ENCODE measurements at places on chromosomes 3 and 15.

DNA sequence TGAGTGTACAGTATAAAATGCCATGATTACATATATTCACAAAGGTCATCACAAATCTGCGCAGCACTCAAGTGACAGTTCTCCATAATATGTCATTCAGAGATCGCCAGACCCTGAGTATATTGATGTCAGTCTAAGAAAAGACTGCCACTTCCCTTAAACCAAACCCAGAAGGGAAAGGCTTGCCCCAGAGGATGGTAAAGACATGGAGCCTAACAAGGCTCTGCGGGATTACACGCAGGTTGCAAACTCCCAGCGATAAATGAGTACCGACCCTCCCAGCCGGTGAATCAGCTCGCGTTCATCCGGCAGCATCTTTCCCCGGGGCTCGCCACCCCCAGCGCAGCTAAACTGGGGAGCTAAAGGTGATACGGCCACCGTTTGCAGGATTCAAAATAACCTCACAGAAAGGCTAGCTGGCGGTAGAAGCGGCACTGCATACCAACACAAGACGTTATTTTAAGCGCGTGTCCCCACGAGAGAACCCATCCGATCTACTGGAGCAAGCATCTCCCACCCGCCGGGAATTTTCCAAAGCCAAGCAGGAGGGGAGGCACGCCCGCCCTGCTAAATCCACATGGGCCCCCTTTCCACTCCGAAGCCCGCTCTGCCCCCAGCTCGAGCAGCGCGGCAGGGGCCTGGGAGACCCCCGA, 643 bp downstream of the MYO5A start:
- peak; percentile 21 for DNase-seq

- no peak for DNase-seq
Measured at GRCh38 chr15:71303977-71304376, 188.7 kb downstream of the THSD4 start.

DNA sequence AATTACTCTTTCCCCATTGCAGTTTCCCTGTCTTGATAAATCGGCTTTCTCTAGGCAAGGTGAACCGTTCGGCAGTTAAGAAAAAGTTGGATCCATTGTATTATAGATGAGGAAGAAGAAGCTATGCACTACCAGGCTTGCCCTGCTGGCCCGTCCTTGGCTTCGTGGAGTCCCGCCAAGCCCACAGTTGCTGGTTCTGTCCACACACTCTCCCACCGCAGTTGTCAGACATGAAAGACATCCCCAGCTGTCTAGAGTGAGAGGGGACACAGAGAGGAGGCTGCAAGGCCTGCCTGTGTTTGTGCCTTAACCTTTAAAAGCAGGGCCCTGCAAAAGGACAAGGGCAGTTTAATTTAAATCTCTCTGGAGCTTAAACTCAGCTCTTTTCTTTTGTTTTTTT, 47.2 kb upstream of the PLCL2 start:
- no peak for DNase-seq

DNA sequence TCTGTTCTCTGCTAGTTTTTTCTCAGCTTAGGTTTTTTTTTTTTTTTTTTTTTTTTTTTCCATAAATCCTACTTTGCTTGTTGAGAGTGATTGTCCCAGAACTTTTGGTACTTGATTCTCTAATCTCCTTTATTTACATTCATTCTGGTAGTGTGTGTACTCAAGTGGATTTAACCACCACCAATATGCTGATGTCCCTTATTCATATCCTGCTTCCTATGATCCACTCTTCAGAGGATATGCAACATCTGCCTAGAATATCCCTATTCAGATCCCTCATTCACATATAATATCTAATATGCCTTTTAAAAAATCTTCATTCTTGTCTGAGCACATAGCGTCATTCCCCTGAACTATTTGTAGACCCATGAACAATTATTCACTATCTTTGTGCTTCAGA, 342.9 kb downstream of the VGLL3 start:
- DNase-seq: no peak

DNA sequence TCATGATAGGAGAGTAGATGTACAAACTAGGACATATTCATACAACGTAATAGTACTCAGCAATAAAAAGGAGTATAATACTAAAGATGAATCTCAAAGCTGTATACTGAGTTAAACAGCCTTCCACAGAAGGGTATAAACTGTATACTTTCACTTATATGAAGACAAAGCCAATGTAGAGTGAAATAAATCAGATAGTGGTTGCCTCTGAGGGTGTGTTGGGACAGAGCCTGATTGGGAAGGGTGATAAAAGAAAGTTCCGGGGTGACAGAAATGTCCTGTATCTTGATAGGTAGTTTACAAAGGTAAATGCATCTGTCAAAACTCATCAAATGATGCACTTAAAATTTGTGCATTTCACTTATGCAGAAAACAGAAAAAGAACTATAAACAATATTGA, 122.5 kb downstream of the ADAM10 start:
- DNase-seq: no peak

DNA sequence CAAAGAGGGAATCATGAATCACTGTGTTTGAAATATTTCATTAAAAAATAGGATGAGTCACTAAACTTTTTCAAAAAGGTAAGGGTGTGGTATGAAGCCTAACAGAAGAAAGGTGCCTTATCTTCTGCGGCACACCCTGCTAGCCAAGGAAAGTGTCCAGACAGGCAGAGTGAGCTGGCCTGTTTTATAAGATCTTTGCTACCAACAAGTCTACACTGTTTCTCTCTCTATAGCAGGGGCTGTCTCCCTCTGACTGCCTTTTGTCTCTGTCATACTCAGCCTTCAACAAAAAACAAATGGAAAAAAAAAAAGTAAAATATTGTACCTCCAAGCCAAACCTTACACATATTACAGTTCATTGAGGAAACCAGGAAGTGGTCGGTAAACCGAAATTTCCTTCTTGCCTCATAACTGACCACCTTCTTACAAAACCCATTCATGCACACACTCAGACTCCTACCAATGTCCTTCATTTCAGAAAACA, 9.1 kb downstream of the ZDHHC3 start:
- no peak for DNase-seq

DNA sequence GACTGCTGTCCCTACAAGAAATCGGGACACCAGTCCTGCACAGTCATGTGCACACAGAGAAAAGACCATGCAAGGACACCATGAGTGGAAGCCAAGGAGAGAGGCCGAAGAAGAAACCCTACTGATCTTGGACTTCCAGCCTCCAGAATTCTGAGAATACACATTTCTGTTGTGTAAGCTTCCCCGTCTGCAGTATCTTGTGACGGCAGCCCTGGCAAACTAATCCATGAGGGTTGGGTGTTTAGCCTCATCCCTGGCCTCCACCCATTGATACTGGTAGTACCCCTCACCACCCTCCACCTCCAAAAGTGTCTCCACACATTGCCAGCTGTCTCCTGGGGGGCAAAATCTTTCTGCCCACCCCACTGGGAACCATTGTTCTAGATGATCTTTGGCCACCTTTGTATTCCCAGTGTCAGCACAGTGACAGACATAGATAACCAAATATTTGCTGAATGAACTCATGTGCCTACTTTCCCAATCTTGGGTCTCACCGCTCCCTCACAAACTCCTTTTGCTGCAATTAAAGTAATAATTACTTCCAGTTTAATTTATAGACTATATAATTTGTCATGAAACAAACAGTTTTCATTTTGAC, 83.8 kb downstream of the RAD18 start:
- DNase-seq: no peak

DNA sequence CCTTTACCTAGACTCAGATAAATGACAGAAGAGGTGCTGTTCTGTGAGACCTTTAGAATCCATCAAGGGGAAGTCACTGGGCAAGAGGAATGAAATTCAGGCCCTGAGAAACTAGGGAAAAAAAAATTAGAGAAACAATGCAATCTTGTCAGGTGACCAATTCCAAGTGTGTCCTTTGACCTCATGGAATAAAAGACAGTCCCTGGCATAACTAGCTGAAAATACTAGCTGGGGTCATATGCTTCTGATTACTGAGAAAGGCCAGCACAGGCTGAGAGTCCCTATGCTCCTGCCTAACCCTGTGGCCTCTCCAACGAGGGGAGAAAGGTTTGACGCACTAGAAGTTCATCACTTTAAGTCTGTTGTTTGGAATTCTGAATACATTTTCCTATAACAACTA, 167.3 kb downstream of the XXYLT1 start:
- DNase-seq: no peak

DNA sequence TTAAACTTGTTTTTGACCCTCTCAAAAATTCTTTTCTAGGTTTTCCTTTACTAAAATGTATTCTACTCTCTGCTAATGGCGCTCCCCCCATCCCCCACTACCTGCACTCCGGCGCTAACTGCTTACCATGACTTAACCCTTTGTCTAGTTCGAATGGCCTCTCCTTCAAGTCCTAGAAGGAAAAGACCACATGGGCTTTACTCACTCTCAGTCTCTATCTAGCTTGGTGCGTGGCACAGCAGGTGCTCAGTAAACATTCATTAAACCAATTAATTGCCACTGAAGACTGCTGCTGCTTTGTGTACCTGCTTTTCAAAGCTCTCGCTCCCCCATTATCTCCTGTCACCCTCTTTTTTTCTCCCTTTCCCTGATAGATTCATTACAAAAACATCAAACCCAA, 457.7 kb upstream of the THRB start:
- no peak for DNase-seq

- no peak for DNase-seq
Measured at GRCh38 chr3:72663429-72663828, 184.8 kb downstream of the SHQ1 start.

DNA sequence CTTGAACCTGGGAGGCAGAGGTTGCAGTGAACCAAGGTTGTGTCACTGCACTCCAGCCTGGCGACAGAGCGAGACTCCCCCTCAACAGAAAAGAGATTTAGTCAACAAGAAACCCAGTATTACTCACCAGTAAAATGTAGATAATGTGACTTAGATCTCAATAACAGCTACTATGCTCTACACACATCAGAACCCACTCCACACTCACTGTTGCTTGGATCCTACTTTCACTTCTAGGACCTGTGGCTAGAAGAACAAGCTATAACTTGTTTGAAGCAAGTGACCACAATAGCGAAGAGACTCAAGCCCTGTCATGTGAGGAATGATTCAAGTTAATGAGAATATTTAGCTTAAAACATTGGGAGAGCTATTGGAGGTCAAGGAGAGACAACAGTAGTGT, 100.7 kb downstream of the ANXA2 start:
- DNase-seq: no peak

DNA sequence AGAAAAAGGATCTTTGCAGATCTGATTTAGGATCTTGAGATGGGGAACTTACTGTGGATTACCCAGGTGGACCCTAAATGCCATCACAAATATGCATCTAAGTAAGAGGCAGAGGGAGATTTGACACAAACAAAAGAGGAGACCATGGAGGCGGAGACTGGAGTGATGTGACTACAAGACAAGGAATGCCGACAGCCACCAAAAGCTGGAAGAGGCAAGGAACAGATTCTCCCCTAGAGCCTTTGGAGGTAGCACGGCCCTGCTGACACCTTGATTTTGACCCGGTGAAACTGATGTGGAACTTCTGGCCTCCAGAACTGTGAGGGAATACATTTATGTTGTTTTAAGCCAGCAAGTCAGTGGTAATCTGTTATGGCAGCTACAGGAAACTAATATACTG, 44.0 kb downstream of the GASK1A start:
- no peak for DNase-seq

DNA sequence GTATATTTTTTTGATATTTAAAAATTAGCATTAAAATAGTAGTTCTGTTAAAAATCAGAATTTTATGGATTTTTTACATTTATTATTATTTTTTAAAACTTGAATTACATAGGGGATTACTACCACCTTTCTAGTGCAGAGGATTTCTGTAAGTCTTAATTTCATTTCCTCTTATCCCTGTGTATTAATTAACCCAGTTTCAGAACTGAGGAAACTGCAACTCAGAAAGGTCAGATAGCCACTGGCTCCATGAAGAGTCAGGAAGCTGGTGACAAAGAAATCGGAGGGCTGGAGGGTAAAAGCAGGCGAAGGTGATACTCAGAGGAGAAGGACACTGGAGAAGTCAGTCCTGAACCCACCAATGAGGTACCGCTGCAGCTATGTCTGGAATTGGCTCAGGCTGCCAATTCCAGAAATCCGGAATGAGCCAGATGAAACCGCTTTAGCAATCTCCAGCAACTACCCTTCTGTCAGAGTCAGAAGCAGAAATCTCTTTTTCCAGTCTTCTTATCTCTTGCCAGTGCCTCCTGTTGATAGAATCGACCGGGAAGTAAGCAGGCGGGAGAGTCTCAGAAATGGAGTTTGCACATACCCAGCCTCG, 308.5 kb downstream of the SV2B start:
- no peak for DNase-seq

DNA sequence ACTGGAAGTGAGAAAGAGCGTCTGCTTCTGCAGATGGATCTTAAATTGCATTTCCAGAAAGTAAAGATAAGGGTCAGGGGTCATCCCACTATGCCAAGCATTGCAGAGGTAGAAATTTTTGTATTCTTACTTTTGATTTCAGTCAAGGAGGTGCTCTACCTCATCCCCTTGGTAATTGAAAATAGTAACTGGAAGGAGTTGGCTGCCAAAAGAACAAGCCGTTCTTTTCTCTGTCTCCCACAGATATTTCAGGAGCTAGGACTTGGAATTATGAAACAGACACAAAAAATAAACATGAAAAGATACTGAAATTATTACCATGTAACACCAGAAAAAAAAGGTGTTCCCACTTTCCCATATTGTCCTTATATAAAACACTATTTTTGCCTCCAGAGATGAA, 309.9 kb upstream of the UMPS start:
- DNase-seq: no peak

DNA sequence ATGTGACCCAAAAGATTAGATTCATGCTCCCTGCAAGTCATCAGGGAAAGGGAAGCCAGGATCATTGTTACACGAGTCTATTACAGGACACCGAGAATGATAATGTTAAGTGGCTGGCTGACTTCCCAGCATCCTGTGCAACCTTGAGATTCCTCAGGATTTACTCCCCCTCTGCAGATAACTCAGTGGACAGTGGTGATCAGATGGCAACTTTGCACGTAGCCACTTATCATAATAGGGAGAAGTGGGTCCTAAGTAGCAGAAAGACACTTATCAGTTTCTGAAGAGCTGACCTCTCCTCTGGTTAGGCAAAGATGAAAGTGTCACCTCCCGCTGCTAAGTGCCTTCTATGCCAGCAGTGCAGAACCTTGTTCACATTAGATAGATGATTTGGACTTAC, 6.7 kb upstream of the TMPRSS7 start:
- DNase-seq: no peak

DNA sequence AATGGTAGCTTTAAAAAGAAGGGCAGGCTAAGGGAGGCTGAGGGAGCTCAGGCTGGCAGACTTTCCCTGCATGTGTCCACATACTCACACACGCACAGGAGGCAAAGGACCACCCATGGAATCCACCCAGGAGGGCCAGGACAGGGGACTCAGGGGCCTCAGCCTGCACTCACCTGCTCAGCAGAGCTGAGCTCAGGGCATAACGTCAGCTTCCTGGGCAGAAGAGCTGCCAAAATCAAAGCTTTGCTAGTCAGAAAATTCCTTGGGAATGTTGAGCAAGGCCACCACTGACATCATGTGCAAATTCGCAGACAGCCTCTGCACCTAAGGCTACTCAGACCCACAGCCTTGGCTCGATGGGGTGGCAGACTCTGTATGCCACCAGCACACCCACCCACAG, 16.4 kb upstream of the ALAS1 start:
- DNase-seq: no peak

Data from stimulated activated CD4-positive, alpha-beta T cell treated with anti-CD3 and anti-CD28 coated beads, TNF-alpha, amount 100 ng/mL, for 4 hours (primary cell).